ENCODE measurements at places on chromosomes 5 and 9.

- DNase-seq, result no peak
Observed at GRCh38 chr9:2208991-2209390, 193.8 kb downstream of the SMARCA2 start.

DNA sequence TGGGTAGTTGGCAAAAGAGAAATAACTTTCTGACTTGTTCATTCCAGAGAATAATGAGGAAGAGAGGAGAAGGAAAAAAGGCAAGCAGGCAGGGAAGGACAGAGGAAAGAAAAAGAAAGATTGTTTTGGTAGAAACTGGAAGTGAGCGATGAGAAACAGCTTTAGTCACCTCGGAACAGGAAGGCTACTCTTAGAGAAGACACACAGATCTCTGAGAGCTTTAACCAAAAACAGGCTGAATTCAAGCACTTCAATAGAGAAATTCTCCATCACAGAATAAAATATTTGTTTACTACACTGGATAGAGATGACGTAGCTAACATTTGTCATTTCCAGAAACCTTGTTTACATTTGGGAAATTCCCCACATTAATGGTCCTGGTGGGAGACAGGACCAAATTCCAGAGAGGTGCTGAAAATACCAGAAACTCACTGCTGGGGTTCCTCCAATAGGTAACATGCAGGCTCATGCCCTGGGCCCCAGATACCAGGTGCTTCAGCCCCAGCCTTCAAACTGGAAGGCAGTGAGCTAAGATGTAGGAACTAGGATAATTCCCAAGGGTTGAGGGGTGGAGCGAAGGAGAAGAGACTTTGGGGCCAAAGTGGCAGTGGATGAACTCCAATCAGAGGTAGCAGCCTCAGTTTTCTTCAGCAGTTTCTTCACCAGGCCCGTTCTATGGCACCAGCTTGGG, 227.7 kb upstream of the GRAMD2B start:
- DNase-seq, result no peak

DNA sequence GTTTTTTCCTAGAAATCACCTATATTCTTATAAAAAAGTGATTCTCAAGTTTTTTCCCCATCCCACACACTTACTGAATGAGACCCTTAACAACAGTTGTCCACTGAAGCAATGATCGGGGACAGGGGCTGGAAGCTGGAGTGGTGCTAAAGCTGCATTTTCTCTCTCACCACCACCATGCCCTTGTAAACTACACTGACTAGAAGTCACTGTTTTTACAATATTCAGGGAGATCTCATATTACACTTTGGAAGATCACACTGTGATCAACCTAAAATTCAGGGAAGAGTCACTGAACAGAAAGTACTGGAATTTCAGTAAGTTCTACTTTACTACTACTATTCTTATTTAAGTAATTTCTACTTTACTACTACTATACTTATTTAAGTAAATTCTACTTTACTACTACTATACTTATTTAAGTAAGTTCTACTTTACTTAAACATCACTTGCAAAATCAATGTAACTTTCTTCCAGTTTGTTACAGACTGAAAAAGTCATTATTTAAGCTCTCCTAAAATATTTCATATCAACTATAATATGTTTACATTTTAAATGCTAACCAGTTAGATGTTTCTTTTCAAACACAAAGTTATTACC, 164.3 kb downstream of the AGTPBP1 start:
- DNase-seq, result no peak

GRCh38 chr9:88776717-88777497, 214.4 kb upstream of the S1PR3 start:
- DNase-seq, result no peak

- DNase-seq, result no peak
Observed at GRCh38 chr9:119898316-119898715, 529.1 kb upstream of the BRINP1 start.
